ENCODE measurements at places on chromosomes 6 and 20.
A peak's percentile ranks its signal among the peaks of the same experiment; 100 is the strongest.

DNA sequence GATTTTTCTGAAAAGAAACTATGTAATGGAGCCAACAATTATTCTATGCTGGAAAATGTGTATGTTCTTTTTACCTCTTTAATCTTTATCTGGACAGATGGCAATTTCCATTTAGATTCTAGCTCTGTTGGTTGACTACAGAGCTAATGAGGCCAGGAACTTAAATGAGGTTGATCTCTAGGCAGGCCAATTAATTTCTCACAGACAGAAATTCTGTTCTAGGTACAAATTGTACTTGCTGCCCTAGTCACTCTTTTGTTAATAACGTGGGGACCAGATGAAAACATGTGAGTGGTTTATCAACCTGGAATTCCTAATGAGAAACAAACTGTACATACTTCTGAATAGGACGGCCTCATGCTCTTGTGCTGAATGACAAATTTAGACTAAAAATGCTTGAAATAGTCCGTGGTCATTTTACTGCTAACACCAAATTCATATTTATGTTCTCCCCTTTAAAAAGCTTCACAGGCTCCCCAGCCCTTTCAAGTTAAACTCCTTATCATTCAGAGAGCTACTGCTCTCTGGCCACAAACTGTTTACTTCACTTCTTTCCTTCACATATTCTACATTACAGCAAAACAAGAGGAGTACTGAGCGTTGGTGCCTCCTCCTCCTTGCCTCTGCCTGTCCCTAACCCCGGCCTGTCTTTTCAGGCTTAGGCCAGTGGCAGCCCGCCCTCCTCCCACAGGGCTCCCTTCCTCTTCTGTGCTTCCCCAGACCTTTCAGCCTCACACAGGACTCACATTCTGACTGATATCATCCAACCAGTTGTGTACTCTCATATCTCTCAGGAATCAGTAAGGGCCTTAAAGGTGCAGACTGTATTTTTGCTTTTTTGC is 41.4 kb downstream of the DTNBP1 start:
- peak; percentile 73 for DNase-seq

DNA sequence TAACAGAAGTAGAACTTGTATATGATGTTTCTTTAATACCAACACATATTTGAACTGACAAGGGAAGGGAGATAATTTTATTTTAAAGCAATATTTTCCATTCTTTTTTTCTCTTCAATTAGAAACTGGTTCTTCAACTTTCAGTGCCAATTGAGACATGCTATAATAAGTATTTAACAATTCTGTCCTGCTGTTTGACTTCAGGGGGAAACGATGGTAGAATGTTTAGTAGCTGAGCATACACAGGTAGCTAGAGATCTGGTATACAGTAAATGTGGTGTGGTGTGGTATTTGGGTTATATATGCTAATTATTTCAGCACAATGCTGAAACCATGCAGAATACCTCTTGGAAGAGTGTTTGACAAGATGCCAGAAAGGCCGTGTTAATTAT is 156.9 kb downstream of the ARID1B start:
- no peak for DNase-seq

DNA sequence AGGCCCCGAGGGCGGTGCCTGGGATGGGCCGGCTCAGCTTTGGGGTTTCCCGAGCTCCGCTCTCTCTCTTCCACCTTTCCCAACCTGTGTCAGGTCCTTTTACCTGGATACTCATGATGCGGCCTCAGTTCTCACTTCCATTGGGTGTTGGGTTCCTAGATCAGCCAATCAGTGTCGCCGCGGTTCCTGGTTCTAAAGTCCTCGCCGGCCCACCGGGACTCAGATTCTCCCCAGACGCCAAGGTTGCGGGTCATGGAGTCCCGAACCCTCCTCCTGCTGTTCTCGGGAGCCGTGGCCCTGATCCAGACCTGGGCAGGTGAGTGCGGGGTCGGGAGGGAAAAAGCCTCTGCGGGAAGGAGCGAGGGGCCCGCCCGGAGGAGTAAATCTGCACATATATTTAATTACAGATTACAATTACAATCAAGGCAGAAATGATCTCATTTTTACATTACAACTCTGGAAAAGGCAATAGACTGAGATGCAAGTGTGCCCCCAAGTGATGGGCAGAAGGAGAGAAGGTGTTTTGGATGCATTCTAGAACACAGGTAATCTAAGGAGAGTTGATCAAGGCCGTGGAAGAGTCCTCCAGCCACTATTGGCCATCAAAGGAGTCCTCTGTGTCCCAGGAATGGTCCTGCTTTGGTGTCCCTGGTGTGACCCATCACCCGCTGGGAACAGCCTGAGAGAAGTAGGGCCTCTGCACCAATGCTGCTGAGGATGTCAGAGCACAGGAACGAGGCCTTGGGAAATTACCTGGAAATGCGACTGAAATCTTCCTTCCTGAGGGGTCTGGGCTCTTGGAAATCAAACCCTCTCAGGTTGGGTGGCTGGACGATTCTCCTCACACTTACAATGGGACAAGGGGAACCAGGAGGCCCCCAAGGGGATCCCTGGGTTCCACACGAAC is 34.7 kb upstream of the MICB start:
- DNase-seq: peak; percentile 82

- no peak for DNase-seq
Observed at GRCh38 chr20:37914672-37915433, 11.9 kb downstream of the VSTM2L start.

DNA sequence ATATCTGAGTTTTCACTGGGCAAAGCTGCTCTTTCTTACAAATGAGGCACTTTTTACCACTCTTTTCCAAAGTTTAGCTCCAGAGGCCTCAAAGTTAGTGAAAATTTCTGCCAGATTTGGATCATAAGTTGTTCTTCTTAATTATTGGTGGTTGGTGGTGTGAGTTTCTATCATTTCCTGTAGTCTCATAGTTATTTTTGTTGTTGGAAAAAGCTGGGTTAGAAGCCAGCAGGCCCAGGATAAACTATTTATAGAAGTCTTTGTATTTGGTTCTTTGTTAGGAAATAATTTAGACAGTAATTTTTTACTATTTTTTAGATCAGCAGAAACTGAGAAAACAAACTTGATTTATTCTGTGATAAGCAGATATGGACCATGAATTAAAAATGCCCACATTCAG is 10.6 kb downstream of the PFDN4 start:
- DNase-seq: no peak

GRCh38 chr6:21616005-21616404 is 22.5 kb downstream of the SOX4 start:
- no peak for DNase-seq

GRCh38 chr6:4008324-4009047 is 70.5 kb downstream of the FAM217A start:
- no peak for DNase-seq

DNA sequence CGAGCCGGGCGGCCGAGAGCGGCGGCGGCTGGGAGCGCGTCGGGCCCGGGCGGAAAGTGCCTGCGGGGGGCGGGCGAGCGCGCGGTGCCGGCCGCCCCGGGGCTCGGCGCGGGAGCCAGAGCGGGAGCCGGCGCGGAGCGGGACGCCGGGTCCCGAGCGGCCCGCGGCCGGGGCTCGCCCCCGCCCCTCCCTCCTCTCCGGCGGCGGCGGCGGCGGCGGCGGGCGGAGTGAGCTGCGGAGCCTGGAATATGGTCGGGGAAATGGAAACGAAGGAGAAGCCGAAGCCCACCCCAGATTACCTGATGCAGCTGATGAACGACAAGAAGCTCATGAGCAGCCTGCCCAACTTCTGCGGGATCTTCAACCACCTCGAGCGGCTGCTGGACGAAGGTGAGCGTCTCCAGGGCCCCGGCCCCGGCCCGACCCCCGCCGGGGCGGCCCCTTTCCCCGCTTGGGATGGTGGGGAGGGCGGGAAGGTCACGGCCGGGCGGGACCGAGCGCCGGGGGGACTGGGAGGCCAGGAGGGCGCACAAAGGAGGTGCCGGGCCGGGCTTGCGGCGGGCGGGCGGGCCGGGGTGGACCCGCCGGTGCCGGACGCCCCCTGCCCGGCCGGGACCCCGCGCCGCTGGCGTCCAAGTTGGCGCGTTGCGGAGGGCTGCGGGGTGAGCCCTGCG is 565 bp downstream of the QKI start:
- DNase-seq: peak; percentile 53

DNA sequence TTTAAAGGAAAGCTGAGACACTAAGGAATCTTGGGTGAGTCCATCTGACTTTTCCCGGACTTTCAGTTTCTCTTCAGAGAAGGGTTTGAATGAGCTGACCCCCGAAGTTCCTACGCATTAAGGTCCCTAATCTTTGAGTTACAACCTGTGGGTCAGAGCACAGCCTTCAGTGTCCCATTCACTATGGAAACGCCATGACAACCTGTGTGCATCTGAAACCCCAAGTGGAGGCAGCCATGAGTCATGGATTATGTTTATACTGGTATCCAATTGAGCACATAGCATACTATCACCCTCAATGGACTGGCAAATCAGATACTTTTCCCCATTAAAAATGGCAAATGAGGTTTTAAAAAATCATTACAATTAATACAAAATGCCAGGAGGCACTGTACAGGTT is 11.4 kb downstream of the MYLK4 start:
- no peak for DNase-seq

GRCh38 chr20:48850977-48851299 is 23.1 kb upstream of the PREX1 start:
- DNase-seq: no peak

DNA sequence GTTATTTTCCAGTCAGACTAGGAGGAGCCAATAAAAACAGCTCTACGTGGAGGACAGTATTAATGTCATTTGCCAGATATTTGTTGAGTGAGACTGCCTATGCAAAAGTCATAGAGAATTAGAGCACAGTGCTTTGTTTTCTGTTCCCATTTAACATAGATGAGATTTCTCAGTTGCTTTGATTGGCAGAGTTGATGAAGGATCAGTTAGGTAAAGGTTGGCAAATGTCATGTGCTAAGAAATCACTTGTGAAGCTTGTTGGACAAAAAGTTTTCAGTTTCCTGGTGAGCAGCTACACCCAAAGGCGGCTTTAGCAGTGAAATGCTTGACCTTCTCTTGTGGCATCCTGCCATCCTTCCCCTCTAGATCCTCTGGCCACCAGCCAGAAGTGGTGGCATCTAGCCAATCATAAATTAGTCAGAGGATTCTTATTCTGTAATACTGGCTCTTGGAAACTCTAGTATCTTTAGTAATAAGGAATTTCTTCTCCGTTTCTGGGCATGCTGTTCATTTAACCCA is 37.0 kb downstream of the BCKDHB start:
- peak; percentile 35 for DNase-seq

- DNase-seq: no peak
Observed at GRCh38 chr6:163159689-163160088, 254.8 kb upstream of the QKI start.
